ENCODE measurements at places on chromosomes 6 and 20.

GRCh38 chr6:498795-499231 lies 107.3 kb downstream of the IRF4 start:
- no peak for DNase-seq

DNA sequence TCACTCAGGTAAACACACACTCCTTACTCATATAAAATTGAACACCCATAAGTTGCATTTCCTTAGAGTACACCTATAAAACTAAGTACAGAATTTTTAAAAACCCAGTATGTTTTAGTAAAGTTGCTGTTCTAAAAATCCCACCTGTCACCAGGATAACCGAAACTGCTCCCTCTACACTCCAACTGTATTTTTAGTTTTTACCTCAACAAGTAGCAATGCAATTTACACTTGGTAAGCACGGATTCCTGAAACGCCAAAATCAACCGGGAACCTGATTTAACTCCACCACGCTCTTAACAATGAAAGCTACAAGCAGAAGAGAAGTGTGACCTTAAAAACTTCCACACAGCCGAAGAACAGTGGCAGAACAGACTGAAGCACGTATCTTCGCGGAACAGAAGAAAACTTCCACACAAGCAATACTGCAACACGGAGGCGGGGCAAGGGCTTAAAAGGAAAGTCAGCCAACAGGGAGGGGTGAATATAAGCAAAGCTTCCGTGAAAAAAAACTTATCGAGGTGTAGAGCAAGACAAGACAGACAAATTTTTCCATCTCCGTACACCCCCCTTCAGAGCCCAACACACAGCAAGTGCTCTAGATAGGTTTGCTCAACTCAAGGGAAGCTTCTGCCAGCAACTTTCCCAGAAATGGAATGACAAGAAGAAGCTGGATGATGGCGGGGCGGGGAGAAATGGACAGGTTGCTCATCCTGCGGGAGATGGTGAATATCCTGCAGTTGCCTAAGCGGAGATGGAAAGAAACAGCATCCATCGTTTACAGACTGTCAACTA lies 1.4 kb downstream of the STAU1 start:
- DNase-seq, result peak; percentile 77

- DNase-seq, result peak; percentile 45
Measured at GRCh38 chr20:37081717-37082289, 14.0 kb downstream of the RBL1 start.

DNA sequence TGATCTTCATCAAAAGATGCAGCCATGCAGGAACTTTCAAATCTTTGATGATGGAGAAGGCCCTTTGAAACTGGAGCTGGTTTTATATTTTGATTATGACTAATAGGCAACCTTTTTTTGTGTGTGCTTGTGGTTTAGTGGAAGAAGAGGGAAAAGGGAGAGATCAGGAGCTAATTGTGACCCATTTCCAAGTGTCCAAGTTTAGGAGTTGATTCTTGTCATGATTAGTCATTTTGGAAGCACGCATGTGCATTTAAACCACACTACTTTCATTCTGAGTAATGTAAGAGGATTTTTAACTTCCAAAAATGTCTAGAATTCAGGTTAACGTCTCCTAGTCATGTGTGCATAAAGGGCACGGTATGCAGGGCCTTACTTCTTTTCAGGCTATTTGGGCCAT lies 3.5 kb downstream of the FOXO3 start:
- no peak for DNase-seq

- no peak for DNase-seq
Measured at GRCh38 chr20:21377701-21378100, 19.6 kb downstream of the NKX2-4 start.

GRCh38 chr20:19449051-19449450 lies 236.6 kb downstream of the SLC24A3 start:
- DNase-seq, result no peak

DNA sequence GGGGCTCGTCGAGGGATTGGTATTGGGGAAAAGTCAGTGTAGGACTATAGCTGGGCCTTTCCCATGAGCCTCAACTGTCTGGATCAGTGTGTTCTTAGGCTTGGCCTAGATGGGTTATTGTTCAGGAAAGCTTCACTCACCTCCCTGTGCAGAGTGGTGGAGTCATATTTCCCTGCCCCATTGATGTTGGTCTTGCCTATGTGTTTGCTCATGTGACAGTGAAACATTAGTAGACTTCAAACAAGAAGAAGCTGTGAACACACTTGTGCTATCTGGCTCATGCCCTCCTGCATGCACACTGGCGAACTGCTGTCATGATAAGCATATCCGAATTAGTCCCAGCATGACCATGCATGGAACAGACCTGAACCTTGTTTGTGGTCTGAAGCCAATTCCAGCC lies 171.1 kb downstream of the DHX35 start:
- no peak for DNase-seq

GRCh38 chr20:37361336-37361735 lies 15.4 kb downstream of the SRC start:
- DNase-seq, result no peak

DNA sequence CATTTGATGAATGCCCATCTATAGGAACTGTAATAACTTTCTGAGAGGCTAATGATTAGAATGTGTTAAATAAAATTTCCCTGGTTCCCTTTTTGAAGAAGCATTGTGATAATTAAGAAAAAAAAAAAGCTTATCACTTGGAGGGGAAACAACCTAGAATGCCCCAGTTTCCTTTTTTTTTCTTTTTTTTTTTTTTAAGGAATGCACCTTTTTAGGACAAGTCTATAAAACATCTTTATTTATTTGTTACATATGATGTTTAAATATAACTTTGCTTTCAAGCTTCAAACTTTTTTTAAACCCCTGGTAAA lies 7.3 kb upstream of the MRPS10 start:
- DNase-seq, result no peak

- DNase-seq, result no peak
Measured at GRCh38 chr20:43913291-43914025, 1.2 kb upstream of the TOX2 start.

- DNase-seq, result no peak
Measured at GRCh38 chr6:105363100-105363754, 39.7 kb downstream of the PREP start.

DNA sequence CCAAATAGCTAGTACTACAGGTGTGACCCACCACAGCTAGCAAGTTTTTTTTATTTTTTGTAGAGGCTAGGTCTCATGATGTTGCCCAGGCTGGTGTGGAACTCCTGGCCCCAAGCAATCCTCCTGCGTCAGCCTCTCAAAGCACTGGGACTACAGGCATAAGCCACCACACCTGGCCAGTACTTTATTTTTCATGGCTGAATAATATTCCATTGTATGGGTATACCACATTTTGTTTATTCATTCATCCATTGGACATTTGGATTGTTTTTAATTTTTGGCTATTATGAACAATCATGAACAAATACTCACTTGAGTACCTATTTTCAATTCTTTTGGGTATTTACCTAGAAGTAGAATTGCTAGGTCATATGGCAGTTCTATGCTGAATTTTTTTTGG lies 7.0 kb upstream of the NXT1 start:
- DNase-seq, result no peak

DNA sequence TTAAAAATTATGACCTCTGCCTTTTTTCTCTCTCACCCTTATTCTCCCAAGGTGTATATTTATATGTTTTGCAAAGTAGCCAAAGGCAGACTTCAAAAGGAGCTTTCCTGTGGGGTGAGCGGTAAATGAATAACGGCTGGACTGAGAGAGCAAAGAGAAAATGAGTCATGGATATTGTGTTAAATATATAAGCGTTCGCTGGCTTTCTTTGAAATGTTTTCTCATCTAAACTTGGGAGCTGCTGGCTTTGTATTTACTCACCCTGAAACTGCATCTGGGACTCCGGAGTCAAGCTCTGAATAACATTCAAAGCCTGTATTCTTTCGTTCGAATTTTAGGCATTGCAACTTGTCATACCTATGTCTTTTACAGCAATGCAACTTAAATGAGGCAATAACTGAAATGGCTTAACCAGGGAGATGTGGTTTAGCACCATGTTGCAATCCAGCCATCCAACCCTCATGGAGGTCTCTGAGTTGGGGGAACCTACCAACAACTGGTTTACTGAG lies 32.0 kb downstream of the ATXN1 start:
- DNase-seq, result no peak

DNA sequence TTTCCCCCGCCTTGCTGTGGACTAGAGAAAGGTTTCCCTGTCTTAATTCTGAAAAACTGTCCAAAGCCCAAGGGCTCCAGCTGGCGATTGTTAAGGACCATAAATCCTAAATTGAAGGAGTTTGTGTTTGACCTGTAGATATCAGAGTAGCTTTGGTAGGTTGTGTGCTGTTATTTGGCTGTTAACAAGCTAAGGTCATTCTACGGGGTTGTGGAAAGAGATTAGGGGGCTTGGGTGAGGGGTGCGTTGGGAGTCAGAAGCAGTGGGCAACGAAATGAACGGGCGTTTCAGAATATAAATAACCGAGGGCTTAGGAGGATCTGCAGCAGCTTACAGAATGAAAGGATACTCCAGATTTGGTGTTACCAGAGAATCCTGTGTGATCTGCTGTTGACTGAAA lies 32.6 kb upstream of the BTN3A2 start:
- DNase-seq, result no peak

- DNase-seq, result no peak
Measured at GRCh38 chr6:72788188-72788587, 166.3 kb downstream of the KCNQ5 start.

GRCh38 chr20:20206788-20207187 lies 154.5 kb downstream of the CFAP61 start:
- no peak for DNase-seq

- DNase-seq, result no peak
Measured at GRCh38 chr6:1312203-1312472, 240 bp downstream of the FOXQ1 start.

- DNase-seq, result no peak
Measured at GRCh38 chr6:17093686-17094085, 8.2 kb upstream of the STMND1 start.

DNA sequence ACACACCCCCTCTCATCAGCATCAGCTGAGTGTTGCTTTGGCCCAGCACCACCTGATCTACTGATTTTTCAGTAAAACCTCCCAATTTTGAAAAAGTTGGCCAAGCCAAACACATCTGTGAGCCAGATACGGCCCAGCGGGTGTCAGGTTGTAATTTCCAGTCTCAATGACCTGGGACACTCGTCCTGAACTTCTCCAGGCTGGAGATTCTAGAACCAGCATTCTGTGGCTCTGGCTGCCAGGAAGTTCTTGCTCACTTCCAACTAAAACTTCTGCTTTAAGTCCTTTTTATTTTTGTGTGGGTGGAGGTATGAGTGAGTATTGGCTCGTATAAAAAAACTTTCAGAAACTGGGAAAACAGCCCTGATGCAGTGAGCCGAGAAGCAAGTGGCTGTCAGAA lies 5.1 kb downstream of the KIAA1755 start:
- no peak for DNase-seq

GRCh38 chr20:7993238-7993637 lies 26.3 kb downstream of the TMX4 start:
- no peak for DNase-seq

DNA sequence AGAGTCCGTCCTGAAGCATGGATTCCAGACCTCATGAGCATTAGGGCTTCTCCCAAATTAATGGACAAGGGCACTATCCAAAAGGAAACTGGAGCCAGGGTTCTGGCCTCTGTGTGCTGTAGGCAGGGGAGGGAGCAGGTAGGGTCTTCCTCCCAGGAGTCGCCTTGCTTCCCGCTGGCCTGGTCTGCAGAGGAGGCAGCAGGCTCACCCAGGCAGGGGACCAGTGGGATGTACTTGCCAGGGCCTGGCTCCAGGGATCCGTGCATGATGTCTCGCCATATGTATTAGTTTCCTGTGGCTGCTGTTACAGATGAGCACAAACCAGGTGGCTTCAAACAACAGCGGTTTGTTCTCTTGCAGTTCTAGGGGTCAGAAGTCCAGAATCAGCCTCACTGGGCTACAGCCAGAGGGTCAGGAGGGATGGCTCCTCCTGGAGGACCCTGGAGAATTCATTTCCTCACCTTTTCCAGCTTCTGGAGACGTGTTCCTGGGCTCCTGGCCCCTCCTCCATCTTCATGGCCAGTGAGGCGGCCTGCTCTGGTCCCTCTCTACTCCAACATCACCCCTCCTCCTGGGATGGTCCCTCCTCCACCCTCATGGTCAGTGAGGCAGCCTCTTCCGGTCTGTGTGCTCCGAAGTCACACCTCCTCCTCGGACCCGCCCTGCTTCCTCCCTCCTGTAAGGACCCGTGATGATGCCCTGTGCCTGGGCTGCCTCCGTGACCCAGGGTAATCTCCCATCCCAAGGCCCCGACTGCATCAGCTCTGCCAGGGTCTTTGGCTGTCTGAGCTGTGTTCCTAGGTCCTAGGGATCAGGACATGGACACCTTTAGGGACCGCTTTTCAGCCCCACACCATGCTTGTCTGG lies 329.1 kb downstream of the CDH4 start:
- no peak for DNase-seq
